ENCODE measurements at places on chromosomes 5 and 9.

- no peak for DNase-seq
Observed at GRCh38 chr5:152089644-152090043, 165.0 kb upstream of the GLRA1 start.

DNA sequence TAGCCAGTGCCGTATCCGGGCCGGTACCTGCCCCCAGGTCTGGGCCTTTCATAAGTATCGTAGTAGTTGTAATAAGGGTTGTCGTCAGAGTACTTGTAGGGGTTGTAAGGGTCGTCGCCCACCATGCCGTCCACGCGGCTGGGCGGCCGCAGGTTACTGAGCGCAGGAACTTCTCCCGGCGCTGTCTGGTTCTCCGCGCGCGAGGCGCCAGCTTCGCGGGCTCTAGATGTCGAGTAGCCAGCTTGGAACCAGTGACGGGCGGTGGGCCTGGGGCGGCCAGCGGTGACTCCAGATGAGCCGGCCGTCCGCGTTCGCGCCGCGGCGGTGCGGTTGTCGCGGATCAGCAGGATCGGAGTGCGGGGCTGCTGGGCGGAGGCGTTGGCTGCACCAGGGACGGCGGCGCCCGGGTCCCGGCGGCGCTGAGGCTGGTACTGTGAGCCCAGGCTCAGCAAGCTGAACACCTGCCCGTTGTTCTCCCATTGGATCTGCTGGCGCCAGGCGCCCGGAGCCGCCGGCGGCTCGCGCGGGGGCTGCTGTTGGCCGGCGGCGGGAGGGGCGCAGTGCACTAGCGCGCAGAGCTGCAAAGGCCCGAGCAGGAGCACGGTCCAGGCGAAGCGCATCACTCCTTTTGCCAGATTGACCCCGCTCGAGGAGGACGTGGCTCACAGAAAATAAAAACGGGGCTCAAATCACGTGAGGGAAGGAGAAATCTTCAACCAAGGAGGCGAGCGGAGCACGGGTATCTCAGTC, 518 bp downstream of the LOX start:
- DNase-seq: no peak

- DNase-seq: no peak
Observed at GRCh38 chr5:175195698-175196656, 248.0 kb downstream of the DRD1 start.

- DNase-seq: no peak
Observed at GRCh38 chr5:73322437-73323076, 126.0 kb downstream of the FOXD1 start.

DNA sequence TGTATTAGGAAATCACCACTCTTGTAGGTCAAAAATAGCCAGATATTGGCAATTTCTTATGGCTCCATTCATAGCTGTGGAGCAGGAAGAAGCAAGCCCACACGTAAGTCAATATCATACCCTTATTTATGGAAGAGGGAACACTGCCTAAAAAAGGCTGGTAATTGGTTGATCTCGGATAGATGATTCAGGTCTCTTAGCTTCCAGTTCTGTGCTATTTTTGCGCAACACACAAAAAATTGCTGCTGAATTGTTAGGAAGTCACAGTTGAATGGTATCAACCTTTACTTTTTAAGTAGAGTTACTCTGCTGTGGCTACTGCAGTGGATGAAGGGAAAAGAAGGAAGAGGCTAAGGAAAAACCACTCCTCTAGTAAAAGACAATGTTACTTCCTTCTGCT, 168.8 kb downstream of the ARHGAP26 start:
- DNase-seq: no peak

Data from stimulated activated CD4-positive, alpha-beta T cell treated with anti-CD3 and anti-CD28 coated beads, TNF-alpha, amount 100 ng/mL, for 1 hour (primary cell).